ENCODE measurements at places on chromosomes 16 and 17.

GRCh38 chr16:9647981-9648701 is 534.1 kb downstream of the GRIN2A start:
- no peak for DNase-seq

GRCh38 chr17:17313350-17313991 is 10.3 kb downstream of the NT5M start:
- DNase-seq, result peak; percentile 56

- DNase-seq, result no peak
These were observed 15.9 kb upstream of the TBX4 start for GRCh38 chr17:61436273-61436672.

DNA sequence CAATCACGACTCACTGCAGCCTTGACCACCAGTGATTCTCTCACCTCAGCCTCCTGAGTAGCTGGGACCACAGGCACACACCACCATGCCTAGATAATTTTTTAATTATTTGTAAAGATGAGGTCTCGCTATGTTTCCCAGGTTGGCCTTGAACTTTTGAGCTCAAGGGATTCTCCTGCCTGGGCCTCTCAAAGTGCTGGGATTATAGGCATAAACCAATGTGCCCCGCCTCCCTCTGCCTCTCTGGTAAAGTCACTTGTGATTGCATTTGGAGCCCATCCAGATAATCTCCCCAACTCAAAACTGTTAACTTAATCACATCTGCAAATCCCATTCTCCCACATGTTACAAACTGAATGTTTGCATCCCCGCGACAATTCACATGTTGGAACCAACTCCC is 11.8 kb upstream of the PECAM1 start:
- DNase-seq, result peak; percentile 2

DNA sequence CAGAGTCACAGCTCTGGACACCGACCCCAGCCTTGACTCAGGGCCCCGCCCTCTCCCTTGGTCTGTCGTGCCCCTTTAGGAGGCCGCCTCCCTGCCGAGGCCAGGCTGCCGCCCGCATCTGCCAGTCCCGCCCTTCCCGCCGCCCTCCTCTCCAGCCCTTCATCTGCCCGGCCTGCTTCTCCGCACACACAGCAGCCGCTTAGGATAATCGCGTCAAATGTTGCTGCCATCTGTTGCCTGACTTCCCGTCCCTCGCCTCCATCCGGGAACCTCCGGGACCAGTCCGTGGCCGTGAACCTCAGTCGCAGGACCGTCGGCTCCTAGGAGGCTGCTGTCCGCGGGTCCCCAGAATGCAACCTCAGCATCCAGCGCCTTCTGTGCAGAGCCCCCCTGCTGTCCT is 11.9 kb downstream of the GSE1 start:
- DNase-seq, result no peak

GRCh38 chr17:17125136-17126084 is 80.7 kb downstream of the PLD6 start:
- DNase-seq, result peak; percentile 31

- DNase-seq, result no peak
These were observed 59.3 kb downstream of the SMPD3 start for GRCh38 chr16:68389006-68389405.

- DNase-seq, result no peak
These were observed 40.4 kb downstream of the MYO1D start for GRCh38 chr17:32836527-32836926.

- no peak for DNase-seq
These were observed 211.9 kb downstream of the PRKCA start for GRCh38 chr17:66514227-66514806.

DNA sequence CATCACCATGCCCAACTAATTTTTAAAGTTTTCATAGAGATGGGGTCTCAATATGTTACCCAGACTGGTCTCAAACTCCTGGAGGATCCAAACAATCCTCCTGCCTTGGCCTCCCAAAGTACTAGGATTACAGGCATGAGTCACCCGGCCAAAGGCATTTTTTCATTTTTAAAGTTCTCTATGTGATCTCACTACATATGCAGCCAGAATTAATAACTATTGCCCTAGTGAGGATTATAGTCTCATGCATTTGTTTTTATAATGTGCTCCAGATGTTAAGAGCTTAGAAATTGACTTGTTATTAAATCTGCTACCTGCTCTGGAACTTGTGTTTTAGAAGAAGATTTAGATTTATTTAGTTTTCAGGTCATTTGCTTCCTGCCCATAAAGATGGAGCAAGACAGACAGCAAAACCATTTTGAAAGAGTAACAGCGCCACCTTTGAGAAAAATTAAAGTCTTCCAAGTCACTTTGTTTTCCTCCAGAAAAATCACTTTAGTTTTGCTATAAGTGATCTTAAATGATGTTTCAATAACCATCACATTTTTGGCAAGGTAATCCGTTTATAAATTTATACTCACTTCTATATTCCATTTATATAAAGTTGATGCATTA is 79.5 kb downstream of the CA4 start:
- no peak for DNase-seq

GRCh38 chr16:8326232-8326631 is 264.1 kb downstream of the TMEM114 start:
- DNase-seq, result no peak

All from Right ventricle myocardium superior (tissue), 1 donor.